ENCODE measurements at places on chromosomes 2 and 18.

DNA sequence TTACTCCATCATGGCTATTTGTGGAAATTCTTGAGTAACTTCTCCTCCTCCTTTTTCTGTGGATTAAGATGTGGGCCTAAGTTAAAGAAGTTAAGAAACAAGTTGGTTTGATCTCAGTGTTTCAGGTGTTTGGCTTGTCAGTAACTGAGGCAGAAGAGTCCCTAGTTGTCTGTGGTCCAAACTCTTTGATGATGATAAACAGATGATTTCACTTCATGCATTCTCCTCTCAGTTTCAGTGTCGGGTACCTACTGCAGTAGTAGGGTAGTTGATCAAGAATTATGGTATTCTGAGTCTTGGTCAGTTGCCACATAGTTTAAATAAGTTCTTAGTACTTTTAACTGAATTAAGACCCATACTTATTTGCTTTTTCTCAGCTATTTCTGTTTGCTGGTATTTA is 85.6 kb downstream of the NCOA1 start:
- DNase-seq = no peak

DNA sequence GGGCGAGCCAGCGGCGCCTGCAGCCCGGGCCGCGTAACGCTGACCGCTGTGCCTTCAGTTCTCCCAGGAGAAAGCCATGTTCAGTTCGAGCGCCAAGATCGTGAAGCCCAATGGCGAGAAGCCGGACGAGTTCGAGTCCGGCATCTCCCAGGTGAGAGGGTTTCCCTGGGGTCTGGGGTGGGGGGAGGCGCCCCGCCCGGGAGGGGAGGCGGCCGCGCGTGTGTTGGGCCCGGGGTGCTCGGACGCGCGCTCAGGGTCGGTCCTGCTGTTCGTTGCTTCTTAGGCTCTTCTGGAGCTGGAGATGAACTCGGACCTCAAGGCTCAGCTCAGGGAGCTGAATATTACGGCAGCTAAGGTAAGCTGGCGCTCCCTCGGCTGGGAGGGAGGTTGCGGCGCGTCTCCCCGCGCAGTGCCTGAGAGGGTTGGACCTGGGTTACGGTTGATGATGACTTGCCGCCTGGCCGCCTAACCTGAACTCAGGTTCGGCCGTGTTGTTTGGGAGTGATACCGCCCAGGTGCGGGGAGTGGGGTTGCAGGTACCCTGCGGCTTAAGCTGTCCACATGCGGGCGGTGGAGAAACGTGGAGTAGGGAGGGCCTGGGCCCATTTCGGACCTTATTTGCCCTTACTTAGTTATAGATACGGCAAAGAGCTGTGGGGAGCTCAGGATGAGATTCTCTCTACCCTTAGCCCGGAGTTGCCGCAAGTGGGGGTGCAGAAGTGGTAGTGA is 638 bp downstream of the RPS7 start:
- DNase-seq = peak; percentile 10

GRCh38 chr2:235934059-235934773 is 234.0 kb downstream of the GBX2 start:
- DNase-seq = no peak

- no peak for DNase-seq
Observed at GRCh38 chr2:238267884-238268680, 20.3 kb downstream of the PER2 start.

GRCh38 chr2:190036071-190036470 is 26.5 kb downstream of the MSTN start:
- DNase-seq = no peak

DNA sequence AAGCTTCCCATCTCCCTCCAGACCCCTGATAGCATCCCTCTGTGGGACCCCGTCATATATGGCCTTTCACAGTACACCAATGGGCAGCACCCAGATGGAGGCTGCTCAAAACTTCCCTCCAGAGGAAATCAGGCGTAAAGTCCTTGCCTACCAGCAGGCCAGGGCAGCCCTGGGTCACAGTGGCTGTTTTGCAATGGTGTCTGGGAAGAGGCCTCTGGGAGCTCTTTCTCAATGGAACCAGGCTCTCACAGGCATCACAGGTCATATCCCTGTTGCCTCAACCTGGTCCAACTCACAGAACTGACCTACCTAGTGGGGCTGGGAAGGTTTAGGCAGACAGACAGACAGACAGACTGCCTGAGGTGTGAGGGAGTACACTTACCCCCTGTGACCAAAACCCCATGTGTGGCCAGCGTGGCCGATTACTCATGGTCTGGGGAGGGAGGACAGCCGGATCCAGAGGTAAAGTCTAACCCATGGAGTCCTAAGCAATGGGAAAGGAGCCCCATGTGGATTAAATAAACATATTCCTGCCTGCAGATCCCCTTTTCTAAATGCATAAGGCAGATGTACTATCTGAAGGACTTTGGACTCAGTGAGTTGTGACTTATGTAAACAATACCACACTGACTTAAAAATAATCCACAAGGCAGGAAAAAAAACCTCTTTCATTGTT is 58.2 kb downstream of the BCL2L11 start:
- DNase-seq = no peak

GRCh38 chr2:122635686-122636085 is 880.2 kb downstream of the TSN start:
- DNase-seq = no peak

DNA sequence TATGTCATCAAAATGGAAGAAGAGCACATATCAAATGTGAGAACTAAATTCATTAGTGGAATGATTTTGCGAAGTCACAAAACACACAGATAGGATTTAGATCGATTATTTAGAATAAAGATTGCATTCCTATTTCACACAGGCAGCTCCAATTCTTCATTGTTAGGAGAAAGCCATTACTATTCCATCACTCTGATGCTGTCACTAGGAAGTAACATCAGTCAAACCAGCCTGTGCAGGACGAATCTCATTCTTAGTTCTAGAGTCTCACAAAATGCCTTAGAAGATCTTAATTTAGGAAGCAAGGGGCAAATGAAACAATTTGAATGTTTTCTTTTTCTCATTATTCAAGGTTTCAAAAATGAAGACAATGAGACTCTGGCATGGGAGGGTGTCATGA is 44.0 kb upstream of the SPP2 start:
- no peak for DNase-seq

DNA sequence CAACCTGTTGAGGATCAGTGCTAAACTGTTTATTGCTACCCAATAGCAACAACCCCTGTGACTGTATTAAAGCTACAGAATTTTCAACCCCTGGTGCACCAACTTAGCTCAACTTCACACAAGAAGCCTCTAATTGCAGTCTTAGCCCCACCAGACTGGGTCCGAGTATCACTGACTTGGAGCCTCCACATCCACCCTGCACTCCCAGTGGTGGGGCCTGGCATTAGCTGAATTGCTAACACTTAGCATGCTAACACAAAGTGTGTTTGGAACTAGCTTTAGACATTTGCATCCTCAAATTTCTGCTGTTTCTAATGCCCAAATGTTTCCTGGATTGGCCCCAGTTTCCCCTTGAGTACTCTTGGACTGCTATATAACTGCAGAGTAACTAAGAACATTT is 298.6 kb downstream of the AGPS start:
- DNase-seq = no peak

GRCh38 chr18:32373995-32374394 is 96.7 kb downstream of the GAREM1 start:
- no peak for DNase-seq

GRCh38 chr2:227025510-227025909 is 138.5 kb downstream of the COL4A4 start:
- no peak for DNase-seq

- DNase-seq = no peak
Observed at GRCh38 chr2:12725233-12726187, 8.8 kb downstream of the TRIB2 start.

DNA sequence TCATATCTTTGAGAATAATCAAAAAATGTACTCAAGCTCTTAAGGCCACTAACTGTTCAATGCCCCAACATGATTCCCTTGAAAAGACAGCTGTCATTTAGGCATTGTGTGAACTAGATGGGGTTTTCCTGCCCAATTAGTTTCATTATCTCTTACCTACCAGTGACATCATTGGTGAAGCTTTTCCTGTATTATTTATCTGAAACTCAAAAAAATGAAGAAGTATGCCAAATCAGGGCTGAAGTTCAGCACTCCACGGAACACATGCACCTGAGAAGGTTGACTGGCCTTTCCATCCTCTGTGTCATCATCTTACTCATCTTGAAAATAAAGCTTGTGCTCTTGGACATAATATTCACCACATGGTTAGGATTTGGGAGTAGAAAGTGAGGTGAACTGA is 126.4 kb downstream of the TXNL1 start:
- DNase-seq = no peak

- no peak for DNase-seq
Observed at GRCh38 chr18:36436387-36436786, 138.9 kb downstream of the FHOD3 start.

DNA sequence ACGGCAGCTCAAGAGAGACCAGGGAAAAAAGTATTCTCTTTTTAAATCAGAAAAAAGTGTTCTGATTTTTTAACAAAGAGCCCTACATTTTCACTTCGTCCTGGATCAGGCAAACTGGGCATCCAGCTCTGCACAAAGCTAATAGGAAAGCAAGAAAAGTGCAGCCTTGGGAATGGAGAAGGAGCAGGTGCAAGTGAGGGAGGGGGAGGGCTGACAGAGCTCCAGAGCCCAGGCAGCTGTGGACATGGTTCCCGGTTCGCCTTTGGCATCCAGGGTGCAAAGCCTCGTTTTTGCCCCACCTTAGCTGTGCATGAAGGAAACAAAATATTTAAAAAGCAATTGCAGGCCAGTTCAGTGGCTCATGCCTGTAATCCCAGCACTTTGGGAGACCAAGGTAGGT is 82.2 kb downstream of the FAM124B start:
- no peak for DNase-seq

GRCh38 chr2:241636182-241637017 is 558 bp downstream of the THAP4 start:
- no peak for DNase-seq

DNA sequence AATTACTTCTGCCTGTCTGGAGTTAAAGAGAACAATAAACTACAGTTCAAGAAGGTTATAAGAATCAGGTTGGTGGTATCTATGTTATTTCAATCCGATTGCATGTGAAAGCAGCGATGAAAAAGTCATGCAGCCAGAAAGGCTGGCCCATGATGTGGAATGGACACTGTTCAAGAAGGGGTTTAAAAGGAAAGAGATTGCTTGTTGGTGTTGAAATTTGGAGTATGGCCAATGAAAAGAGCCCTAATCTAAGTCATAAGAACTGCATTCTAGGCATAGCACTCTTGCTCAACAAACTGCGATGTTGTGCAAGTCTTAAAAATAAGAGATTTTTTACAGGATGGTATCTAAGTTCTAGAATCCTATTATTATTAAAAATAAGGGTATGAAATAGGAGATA is 61.3 kb downstream of the EFEMP1 start:
- DNase-seq = no peak

DNA sequence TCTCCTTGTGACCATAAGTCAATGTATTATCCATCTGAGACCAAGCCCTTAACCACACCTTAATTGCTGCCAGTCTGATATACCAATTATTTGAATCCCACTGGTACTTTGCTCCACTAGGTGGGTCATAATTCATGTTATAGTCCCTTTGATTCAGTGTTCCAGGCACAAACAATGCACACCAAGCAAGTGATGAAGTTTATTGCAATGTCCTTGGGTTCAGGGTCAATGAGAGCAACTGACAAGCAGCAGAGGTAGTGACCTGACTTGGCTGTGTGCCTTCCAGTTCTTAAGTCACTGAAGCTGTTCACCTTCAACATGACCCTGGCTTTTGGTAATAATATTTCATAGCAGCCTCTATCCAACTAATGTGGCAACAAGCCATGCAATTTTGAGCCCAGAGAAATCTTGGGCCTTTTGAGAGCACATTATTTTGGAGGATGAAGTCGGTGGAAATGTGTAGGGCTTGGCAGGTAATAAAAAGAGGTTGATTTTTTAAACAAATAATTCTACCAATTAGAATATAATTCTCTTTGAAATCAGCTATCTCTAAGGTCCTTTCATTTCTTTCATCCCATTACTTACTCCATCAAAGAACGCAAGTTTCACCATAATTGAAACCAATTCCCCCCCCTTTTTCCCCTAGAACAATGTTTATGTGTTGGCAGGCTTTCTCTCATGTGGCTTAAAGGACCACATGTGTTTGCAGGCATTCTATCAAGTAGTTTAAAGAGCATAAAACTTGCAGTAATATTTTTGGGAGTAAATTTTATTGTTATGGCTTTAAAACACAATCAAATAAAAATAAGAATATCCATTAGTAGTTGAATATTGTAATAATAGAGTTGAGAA is 3.1 kb upstream of the CPO start:
- no peak for DNase-seq

DNA sequence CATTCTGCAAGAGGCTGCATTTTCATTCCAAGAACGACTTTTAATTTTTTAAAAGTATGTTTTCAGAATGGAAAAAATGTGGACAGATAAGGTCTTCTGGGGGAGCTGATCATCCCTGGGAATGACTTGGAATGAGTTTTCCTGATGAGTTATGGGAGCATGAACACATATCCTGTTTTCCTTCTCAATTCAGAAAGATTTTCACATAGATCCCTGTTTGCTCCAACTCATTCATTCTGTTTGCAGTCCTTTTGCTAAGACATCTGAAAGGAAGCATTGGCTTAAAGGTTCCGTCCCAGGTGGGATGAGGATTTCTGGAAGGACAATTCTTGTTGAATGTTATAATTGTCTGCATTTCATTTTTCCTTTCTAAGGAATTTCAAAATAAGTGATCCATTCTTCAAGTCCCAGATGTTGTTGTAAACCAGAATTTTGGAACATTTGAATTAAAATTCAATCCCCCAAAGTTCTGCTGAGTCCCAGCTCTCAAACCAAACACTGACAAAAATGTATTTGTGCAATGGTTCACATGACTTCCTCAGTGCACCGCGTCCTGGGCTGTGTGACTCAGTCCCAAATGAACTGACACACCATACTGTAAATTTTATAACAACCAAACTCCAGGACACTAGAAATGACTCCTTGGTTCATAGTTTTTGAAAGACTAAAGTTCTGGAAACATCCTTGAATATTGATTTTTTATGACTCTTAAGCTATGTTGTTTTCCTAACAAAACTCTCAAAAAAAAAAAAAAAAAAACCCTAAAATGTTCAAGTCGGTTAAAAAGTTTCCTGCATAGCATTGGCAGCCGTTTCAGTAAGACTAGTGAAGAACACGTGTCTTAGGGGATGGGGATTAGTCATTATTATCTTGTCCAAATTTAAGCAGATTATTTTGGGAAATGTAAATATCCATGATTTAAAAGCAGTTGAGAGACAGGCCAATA is 281.8 kb upstream of the TCF4 start:
- DNase-seq = no peak

DNA sequence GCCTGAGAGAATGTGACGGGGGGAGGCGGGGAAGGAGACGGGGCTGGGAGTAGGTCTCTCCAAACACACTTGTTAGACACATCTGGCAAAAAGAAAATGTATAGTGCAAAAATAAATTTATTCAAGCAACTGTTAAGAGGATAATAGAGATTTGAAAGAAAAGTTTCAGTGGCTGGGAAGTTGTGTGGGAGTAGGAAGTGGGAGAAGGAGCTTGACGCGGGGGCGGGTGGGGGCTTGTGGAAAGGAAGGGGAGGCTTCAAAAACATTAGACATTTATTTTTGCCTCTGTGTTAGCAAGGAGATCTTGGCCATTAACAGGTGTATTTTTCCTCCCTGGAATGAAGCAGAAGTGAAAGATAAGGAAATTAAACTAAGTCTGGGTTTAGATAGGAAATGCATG is 90.3 kb downstream of the KLF7 start:
- DNase-seq = no peak

- no peak for DNase-seq
Observed at GRCh38 chr2:134682726-134683125, 36.1 kb downstream of the TMEM163 start.

- no peak for DNase-seq
Observed at GRCh38 chr2:211879323-211879722, 659.3 kb downstream of the ERBB4 start.

All from activated gamma-delta T cell treated with Interleukin-2 at 50 U/mL for 16 hours (primary cell).